Sigmoid colon (tissue), 7 donors: ENCODE measurements at places on chromosomes 4 and X. TPM values are rescaled to one million over a fixed set of nuclear protein-coding genes. Genes with fewer than 3 reads are reported as not detected.

RNF212 gene
- 3.4 TPM for polyA plus RNA-seq

IL2RG gene
- 39.1 TPM for polyA plus RNA-seq

ARX gene
- 0.23 TPM for polyA plus RNA-seq

APLN gene
- not detected for polyA plus RNA-seq

AFM gene
- not detected for polyA plus RNA-seq

CFAP299 gene
- not detected for polyA plus RNA-seq

ZRSR2 gene
- polyA plus RNA-seq: 8.6 TPM

DNA sequence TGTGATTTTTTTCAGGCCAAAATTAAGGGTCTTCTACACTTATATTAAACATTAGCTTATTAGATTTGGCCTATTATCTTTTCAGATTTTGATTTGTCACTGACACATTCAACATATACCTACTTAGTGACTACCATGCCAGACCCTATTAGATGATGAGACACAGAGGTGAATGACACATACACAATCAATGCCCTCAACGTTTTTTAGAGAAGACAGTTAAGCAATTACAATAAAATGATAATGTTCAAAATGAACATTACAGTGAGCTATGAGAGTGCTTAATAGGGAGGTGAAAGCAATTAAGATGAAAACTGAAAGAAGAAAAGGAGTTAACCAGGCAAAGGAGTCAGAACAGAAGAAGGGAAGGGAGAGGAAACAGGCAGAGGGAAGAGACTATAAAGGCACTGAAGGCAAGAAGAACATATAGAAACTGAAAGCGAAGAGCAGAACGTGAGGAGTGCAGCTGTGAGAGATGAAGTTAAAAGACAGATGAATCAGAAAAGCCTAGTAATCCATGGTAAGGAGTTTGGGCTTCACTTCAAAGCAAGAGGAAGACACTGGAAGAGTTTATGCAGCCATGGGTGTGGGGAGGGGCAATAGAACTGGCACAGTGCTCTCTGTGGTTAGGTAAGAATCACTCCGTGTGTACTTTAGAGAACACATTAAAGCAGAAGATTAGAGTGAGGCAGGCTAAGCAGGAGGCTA, 119.0 kb downstream of the REELD1 start:
- H3K27ac ChIP-seq: no peak overlapping the region
- H3K4me3 ChIP-seq: no peak overlapping the region
- H3K36me3 ChIP-seq: no peaks in the 10 kb centered on the region
- DNase-seq: no peak
- H3K4me1 ChIP-seq: no peaks in the 10 kb centered on the region

DNA sequence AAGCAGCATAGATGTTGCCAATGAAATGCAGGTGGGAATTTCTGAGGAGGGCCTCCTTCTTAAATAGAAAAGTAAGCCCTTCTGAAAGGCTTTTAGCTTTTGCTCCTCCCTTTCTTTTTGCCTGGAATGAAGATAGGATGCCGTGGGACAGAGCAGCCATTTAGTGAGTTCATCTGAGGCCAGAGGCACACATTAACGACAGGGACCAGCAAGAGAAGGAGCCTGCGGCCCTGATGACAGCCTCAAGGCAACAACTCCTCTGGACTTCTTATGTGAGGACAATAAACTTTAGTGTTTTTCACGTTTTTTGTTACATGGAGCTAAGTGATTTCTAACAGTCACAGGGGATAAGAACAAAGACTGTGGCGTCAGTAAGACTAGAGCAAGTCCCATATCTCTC, 1.1 kb upstream of the BDH2 start:
- H3K4me3 ChIP-seq: no peak overlapping the region
- H3K27me3 ChIP-seq: no peaks in the 10 kb centered on the region
- DNase-seq: no peak
- H3K4me1 ChIP-seq: peaks cover 16% of the 10 kb centered on the region

- no peak overlapping the region for H3K4me3 ChIP-seq
- H3K27ac ChIP-seq: no peak overlapping the region
- H3K4me1 ChIP-seq: no peaks in the 10 kb centered on the region
- DNase-seq: no peak
- no peaks in the 10 kb centered on the region for H3K36me3 ChIP-seq
Observed at GRCh38 chr4:95151255-95151654, 393.5 kb downstream of the BMPR1B start.

DNA sequence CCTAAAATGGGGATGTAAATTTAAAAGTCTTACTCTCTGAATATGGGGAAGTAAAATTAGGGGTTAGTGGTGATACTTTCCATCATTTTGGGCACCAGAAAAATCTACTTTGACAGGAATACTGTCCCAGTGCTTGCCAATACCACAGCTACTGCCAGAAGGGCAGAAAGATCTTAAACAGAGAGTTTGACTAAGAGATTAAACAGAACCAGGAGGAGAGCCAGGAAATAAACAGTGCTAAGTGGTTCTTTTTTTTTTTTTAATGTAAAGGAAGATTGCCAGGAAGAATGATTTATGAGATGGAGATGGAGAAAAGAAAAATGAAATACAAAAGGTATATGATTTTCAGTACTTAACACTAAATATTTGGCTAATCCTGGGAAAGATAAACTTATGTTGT, 126.8 kb downstream of the RTL3 start:
- no peaks in the 10 kb centered on the region for H3K36me3 ChIP-seq
- peaks cover 5% of the 10 kb centered on the region for H3K27me3 ChIP-seq
- no peak overlapping the region for H3K4me3 ChIP-seq
- H3K27ac ChIP-seq: no peak overlapping the region
- no peak for DNase-seq

DNA sequence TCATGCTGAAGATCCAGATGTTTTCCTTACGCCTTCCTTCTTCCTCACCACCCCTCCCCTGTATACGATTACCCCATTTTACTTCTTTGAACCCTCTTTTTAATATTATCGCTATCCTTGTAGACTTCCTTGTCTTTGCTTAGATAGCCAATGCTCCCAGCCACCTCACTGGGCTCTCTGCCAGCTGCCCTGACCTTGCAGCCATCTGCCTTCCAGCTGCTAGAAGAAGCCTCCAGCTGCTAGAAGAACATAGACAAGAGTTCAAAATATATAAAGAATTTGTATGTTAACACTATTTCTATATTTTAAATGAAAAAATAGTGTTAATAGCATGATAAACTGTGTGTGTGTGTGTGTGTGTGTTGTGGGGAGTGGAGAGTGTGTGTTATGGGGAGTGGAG, 374.7 kb downstream of the ANKRD50 start:
- no peaks in the 10 kb centered on the region for H3K36me3 ChIP-seq
- no peaks in the 10 kb centered on the region for H3K27me3 ChIP-seq
- DNase-seq: no peak
- no peak overlapping the region for H3K4me3 ChIP-seq

GRCh38 chr4:94489098-94489497, 37.4 kb downstream of the PDLIM5 start:
- peak overlapping the region; percentile 33 for H3K27ac ChIP-seq
- no peaks in the 10 kb centered on the region for H3K36me3 ChIP-seq
- DNase-seq: no peak
- H3K4me1 ChIP-seq: peaks cover 46% of the 10 kb centered on the region
- H3K4me3 ChIP-seq: no peak overlapping the region

DNA sequence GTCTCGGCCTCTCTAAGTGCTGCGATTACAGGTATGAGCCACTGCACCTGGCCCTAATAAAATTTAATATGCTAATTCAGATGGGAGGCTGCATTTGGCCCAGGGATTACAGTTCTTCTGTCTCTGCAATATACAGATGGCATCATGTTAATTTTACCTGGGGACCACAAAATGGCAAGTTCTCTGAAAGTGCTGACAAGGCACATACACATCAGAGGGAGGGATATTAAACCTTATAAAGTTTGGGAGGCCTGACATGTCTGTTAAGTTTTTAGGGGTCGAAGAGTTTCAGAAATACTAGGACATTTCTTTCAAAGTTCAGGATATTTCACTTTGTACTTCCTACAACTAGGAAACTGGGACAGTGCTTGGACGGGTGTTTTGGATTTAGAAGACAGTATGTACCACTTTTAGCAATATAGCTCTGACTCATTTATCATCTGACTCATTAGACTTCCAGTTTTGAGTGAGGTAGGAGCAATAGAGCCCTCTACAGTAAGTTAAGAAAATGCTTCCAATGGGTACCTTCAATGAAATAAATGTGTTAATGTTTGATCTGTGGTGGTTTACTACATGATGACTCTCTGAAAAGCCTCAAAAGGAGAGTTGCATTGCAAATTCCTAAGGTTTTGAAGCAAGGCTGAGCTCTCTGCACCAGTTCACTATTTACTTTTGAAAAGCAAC, 981.0 kb upstream of the HS3ST1 start:
- H3K27ac ChIP-seq: no peak overlapping the region
- H3K27me3 ChIP-seq: no peaks in the 10 kb centered on the region
- no peak overlapping the region for H3K4me3 ChIP-seq
- no peaks in the 10 kb centered on the region for H3K36me3 ChIP-seq
- no peak for DNase-seq

- no peaks in the 10 kb centered on the region for H3K36me3 ChIP-seq
- H3K27ac ChIP-seq: no peak overlapping the region
- H3K4me3 ChIP-seq: no peak overlapping the region
- no peaks in the 10 kb centered on the region for H3K27me3 ChIP-seq
- DNase-seq: no peak
- no peaks in the 10 kb centered on the region for H3K4me1 ChIP-seq
Observed at GRCh38 chr4:74499986-74500781, 55.2 kb downstream of the AREG start.

- no peaks in the 10 kb centered on the region for H3K27me3 ChIP-seq
- H3K36me3 ChIP-seq: no peaks in the 10 kb centered on the region
- no peak for DNase-seq
- H3K27ac ChIP-seq: no peak overlapping the region
- H3K4me3 ChIP-seq: no peak overlapping the region
Observed at GRCh38 chrX:70132224-70132623, 1.0 kb upstream of the IGBP1 start.

- H3K36me3 ChIP-seq: no peaks in the 10 kb centered on the region
- no peaks in the 10 kb centered on the region for H3K27me3 ChIP-seq
- no peak overlapping the region for H3K4me3 ChIP-seq
- DNase-seq: no peak
- no peak overlapping the region for H3K27ac ChIP-seq
Observed at GRCh38 chrX:134715930-134716619, 57.8 kb upstream of the PLAC1 start.

- no peaks in the 10 kb centered on the region for H3K4me1 ChIP-seq
- H3K27me3 ChIP-seq: no peaks in the 10 kb centered on the region
- H3K36me3 ChIP-seq: no peaks in the 10 kb centered on the region
Observed at GRCh38 chr4:5224340-5224739, 173.1 kb downstream of the STK32B start.

DNA sequence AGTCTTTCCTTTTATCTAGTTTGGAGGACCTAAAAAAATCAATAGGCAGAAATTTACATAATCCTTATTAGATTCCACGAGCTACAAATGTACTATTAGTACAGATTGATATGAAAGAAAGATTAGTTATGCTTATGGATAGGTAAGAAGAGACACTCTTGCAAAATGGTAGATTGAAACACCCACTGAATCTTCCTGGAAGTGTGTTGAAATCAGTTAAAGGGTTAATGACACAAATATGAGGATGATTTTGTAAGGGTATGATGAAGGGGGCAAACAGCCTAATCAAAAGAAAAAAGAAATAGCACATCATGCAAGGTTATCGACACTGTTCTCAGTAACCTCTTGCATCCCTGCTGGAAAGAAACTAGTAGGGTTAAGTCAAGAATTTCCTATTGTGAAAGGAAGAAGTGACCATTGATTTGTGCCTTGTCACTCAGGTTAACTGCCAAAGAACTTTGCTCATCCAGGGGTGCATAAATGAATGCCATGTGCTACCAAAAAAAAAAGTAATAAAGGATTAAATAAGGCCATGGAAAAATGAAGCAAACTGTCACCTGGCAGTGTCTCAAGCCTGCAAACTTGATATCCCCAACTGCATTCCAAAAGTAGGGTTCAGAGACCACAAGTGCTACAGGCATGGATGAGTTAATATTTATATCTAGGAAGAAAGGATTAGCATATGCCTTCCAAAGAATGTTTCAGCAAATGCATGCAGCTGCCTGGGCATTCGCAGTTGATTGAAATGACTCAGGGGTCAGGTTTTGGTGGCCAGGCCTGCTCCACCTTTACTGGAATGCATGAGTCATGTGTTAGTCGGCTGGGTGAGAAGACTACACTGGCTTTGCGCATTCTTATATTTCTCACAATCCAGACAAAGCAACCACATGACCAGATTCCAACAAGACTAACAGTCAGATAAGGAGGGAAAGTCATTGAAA, 78.3 kb upstream of the ATXN3L start:
- no peaks in the 10 kb centered on the region for H3K36me3 ChIP-seq
- DNase-seq: peak; percentile 67
- H3K4me3 ChIP-seq: no peak overlapping the region
- H3K27ac ChIP-seq: no peak overlapping the region
- H3K4me1 ChIP-seq: no peaks in the 10 kb centered on the region

DNA sequence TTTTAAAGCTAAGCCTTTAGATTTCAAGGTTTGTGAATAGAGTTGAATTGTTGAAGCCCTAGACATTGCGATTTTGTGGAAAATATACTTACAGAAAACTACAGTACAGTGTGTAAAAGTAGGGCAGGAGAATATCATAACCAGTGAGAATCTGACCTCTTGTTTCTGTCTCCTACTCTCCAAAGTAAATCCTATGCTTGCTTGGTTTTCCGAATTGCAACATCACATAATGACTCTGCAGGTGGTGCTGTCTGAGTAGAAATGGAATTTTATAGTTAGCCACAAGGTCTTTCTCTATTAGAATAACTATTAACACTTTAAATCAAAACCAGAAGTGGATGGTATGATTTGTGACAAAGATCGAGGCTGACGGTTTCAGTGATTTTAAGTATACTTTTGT, 505.6 kb downstream of the RAPGEF2 start:
- H3K4me1 ChIP-seq: no peaks in the 10 kb centered on the region
- no peak overlapping the region for H3K4me3 ChIP-seq
- no peak for DNase-seq
- no peaks in the 10 kb centered on the region for H3K27me3 ChIP-seq

GRCh38 chr4:25970226-25970675, 56.2 kb downstream of the SMIM20 start:
- H3K27ac ChIP-seq: peak overlapping the region; percentile 46
- peaks cover 36% of the 10 kb centered on the region for H3K4me1 ChIP-seq
- no peak overlapping the region for H3K4me3 ChIP-seq
- peak; percentile 69 for DNase-seq
- H3K36me3 ChIP-seq: no peaks in the 10 kb centered on the region

DNA sequence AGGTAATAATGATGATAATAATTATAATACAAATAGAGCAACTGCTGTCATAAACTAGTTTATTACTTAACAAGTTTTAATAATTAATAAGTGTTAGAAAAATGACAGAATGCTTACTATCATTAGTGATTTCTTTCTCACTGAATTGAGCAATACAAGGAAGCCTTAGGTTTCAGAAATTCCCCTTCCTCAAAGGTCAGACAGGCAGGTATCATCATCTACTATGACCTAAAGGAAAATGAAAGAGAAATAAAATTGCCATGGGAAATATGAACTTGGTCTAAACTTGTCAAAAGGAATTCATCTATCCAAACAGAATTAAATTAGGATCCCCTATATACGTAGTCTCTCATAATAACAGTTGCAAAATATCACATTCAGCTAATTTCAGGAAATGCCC, 56.3 kb upstream of the SLC7A11 start:
- H3K4me1 ChIP-seq: no peaks in the 10 kb centered on the region
- no peak overlapping the region for H3K4me3 ChIP-seq
- no peaks in the 10 kb centered on the region for H3K36me3 ChIP-seq
- DNase-seq: no peak
